NCI-H1694 treated with DMSO at 0.1 percent for 48 hours (cell line): ENCODE measurements at places on chromosomes 1 and 21.

GRCh38 chr1:6418668-6419396 is 887 bp downstream of the HES2 start:
- DNase-seq: no peak

DNA sequence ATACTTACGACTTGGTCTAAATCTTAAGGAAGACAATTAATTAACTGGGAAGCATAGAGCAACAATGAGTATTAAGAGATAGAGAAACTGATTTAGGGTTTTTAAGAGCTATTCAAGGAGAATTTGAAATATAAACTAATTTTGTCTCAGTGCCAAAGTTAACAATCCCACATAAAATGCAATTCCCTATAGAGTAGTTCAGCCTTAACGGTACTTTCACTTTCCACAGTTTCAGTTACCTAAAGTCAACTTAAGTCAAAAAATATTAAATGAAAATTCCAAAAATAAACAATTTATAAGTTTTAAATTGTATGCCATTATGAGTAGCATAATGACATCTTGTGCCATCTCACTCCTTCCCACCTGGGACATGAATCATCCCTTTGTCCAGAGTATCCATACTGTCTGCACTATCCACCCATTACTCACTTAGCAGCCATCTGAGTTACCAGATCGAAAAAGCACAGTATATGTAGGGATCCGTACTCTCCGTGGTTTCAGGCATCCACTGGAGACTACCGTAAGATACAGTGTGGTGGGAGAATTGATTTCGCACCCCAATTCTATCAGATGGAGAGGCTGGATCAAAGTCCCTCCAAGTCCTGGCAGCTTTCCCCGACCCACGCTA is 4.8 kb upstream of the SARS1 start:
- no peak for DNase-seq

DNA sequence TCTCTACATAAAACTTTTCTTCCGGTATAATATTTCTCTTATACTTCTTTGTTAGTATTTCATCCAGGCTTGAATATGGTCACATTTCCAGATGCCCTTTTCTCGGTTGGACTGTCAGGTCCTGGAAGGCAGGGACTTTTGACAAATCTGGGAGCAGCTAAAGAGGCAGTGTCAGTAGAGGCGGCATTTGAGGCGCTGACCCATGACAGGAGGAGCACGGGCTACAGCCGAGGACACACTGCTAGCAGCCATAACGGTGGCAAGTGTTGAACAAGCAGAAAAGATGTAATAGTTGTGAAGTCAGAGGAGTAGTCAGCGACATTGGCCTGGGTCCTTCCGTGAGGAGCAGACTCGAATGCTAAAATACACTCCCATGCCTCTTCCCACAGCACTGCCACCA is 14.5 kb upstream of the NRIP1 start:
- no peak for DNase-seq

- no peak for DNase-seq
Measured at GRCh38 chr1:6955357-6956094, 170.3 kb downstream of the CAMTA1 start.

- no peak for DNase-seq
Measured at GRCh38 chr1:170073893-170074249, 624 bp downstream of the KIFAP3 start.

DNA sequence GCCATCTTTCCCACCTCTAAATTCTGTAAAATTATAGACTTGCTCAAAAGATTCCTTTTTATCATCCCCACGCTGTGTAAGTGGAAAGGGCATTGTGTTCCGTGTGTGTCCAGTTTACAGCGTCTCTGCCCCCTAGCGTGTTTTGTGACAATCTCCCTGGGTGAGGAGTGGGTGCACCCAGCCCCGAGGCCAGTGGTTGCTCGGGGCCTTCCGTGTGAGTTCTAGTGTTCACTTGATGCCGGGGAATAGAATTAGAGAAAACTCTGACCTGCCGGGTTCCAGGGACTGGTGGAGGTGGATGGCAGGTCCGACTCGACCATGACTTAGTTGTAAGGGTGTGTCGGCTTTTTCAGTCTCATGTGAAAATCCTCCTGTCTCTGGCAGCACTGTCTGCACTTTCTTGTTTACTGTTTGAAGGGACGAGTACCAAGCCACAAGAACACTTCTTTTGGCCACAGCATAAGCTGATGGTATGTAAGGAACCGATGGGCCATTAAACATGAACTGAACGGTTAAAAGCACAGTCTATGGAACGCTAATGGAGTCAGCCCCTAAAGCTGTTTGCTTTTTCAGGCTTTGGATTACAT is 61.9 kb downstream of the POFUT2 start:
- DNase-seq: no peak

DNA sequence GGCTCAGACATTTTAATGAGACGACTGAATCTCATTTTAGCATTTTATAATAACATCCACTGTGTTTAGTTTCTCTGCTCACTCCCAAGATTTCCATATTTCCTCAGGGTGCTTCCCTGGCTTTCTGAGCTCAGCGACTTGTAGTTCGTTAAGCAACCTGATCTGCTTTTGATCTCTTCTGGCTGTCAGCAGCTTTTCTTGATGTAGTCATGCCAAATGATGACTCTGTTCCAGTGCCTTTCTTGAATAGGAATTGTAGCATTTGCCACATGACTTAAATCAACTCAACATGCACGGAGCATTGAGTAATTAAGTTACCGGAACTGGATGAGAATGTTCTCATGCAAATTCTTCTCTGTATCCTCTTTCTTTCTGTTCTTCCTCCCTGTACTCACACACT is 246.1 kb downstream of the FMN2 start:
- no peak for DNase-seq

DNA sequence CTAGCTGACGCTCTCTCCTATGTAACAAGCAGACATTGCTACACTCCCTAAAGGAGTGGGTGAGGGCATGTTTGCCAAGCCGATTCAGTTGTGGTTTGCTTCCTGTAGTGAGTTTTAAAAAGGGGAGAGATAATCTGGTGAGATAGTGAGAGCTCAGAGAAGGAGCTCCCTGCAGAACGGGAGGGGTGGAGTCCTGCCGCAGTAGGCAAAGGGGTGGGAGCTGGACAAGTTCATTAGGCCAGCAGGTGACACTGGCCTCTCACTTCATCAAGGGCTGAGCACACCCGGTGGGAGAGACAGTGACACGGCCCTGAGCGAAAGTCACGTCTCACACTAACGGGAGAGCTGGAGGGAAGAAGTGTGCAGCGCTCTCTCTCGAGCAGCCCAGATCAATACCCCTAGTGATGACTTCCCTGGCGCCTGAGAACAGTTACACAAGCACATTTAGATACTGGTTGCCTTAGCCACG is 144.0 kb upstream of the CD34 start:
- no peak for DNase-seq

DNA sequence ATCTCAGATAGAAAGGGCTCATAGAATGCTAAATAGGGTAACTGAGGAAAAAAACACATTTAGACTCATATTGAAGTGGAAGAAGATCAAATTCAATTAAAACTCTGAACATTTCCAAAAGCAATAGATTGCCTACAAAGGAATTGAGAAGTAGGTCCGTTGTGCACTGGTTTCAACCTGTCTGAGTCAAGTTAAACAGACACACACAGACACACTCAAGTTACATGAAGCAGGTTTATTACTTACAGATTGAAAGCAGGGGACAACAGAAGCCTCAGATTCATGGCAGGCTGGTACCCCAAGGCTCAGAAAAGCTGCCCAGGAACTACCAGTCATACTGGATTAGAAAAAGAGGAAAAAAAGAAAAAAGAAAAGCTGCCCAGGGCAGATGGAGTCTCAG is 20.7 kb upstream of the S100A2 start:
- no peak for DNase-seq

DNA sequence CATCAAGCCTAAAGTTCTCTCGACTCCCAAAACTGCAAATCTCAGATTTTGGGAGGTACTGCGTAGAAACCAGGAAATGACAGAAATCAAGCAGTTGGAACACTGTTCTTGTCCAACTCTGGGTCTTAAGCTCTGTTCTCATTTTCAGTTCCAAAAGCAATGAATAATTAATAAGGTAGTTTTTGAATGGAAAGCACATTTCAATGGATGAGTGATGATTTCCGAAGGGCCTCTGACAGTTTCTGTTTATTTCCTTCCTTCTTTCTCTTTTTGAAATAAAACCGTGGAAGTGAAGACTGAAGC is 20.9 kb upstream of the TARBP1 start:
- no peak for DNase-seq

GRCh38 chr1:231485029-231485784 is 43.3 kb upstream of the TSNAX start:
- no peak for DNase-seq

GRCh38 chr21:33963848-33964555 is 48.4 kb upstream of the ATP5PO start:
- DNase-seq: no peak

DNA sequence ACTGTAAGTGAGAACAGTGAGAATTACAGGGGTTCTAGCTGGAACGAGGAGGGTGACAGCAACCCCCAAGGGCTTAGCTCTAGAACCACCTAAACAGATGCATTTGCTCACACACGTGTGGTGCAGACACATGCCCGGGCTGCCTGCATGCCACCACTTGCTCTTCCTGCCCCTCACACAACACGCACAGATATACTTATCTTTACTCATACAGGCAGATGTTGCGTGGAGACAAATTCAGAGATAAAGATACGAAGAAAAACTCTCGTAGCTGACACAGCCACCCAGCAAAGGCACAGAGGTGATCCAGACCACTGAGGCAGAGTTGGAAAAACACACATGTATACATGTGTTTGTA is 13.5 kb downstream of the VANGL1 start:
- DNase-seq: peak; percentile 74

- DNase-seq: no peak
Measured at GRCh38 chr21:27953340-27954045, 986.6 kb upstream of the ADAMTS5 start.

DNA sequence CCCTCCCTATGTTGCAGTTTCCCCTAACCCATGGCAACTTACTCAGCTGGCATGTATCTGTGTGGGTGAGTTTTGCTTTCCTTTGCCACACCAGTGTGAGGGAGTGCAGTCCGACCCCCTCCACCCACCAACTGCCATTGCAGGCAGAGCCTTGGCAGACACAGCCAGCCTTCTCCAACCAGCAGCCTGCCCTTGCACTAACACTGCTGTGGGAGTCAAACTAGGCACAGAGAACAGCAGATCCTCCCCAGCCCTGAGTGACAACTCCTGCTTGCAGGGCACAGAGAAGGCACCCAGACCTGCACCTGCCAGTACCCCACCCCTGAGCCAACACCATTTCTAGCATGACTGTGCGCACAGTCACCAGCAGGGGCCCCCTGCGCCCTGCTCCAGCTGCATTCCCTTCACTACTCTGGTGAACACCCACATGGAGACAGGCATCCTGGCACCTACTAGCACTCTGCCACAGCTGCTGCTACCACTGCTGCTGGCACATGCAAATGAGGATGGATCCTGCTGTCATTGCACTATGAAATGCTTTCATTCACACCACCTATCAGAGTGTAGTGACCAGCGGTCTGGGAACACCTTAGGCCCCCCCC is 98.4 kb downstream of the MAGI3 start:
- no peak for DNase-seq

DNA sequence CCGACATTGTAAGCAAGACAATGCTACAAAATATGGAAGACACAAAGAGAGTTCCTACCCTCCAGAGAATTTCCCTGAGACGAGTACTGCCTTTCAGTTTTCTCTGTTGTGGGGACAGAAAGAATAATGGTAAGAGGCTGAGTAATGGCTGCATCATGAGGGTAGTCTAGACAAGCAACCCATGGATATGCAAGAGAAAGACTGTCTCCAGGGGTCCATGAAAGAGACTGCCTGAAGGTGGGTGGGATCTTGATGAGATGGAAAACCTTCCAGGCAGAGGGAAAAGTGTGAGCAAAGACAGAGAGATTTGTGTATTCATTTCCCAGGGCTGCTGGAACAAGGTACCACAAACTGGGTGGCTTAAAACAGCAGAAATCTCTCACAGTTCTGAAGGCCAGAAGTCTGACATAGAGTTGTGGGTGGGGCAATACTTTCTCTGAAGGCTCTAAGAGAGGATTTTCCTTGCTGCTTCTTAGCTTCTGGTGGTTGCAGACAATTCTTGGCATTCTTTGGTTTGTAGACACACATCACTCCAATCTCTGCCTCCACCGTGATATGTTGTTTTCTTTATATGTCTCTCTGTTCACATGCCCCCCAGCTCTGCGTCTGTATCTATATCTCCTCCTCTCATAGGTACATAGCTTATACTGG is 41.4 kb downstream of the ANP32E start:
- DNase-seq: no peak

GRCh38 chr1:54977533-54978297 is 2.7 kb upstream of the TMEM61 start:
- no peak for DNase-seq

DNA sequence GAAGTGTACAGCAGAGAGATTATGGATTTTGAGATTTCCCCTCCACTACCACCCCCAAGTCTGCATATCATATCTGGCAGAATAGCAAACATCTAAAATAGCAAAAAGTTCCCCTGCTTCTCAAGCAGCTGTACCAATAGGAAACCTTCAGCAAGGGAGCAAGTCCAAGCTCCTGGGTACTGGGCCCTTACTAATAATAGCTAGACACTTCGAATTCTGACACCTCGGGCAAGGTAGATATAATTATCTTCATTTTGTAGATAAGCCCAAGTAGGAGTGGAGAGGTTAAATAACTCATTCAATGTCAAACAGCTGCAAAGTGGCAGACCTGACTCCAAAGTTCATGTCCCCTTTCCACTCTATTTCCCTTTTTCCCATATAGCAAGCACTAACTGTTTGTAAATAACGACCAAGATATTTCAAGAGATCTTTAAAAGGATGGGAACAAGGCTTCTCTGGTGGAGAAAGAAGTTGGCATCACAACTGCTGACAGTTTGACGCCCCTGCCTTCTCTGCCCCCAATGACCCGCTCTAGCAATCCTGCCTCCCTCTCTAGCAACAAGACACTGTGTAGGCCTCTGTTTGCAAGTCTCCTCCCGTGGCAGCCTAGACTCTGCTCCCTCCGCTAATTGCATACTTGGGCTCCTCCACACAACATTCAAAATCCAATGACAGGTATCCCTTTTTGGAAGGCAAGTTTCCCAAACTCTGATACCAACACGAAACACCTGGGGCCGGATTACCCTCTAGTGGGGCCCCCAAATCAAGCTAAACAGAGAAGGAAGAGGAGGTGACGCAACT is 18.7 kb upstream of the ADAR start:
- no peak for DNase-seq

- no peak for DNase-seq
Measured at GRCh38 chr1:112818990-112819689, 104.0 kb upstream of the PPM1J start.

- no peak for DNase-seq
Measured at GRCh38 chr1:181643631-181644030, 160.3 kb downstream of the CACNA1E start.

DNA sequence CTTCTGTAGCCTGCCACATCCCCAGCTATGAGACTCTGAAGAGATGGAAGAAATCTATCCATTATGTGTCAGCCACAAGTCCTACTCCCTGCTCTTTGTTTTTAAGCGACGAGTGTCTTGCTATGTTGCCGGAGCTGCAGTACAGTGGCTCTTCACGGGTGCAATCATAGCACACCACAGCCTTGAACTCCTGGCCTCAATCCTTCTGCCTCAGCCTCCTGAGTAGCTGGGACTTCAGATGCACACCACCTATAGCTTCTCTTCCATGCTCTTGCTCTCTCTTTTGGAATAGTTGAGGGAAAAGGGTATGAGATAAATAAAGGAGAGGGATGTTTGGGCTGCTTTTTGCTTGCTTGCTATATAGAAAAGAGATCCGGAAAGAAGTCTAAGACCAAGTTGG is 1.6 kb downstream of the TUFT1 start:
- DNase-seq: no peak
